ENCODE measurements at places on chromosomes 1 and 21.

DNA sequence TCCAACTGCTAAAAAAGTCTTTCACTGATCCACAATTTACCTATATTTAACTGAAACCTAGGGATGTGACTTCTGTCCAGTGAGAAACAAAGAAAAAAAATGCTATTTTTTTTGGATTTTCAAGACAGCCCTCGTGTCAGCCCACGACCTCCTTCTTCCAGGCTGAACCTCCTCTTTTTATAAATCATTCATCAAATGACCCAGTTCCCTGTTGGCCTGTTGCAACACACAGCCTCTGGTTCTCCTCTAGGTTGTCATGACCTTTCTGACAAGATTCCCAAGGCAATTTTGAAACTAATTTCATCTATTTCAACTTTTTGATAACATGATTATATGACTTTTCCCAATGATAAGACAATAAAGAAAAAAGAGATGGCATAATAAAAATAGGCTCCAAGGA is 74.6 kb downstream of the PGBD5 start:
- no peak for DNase-seq

DNA sequence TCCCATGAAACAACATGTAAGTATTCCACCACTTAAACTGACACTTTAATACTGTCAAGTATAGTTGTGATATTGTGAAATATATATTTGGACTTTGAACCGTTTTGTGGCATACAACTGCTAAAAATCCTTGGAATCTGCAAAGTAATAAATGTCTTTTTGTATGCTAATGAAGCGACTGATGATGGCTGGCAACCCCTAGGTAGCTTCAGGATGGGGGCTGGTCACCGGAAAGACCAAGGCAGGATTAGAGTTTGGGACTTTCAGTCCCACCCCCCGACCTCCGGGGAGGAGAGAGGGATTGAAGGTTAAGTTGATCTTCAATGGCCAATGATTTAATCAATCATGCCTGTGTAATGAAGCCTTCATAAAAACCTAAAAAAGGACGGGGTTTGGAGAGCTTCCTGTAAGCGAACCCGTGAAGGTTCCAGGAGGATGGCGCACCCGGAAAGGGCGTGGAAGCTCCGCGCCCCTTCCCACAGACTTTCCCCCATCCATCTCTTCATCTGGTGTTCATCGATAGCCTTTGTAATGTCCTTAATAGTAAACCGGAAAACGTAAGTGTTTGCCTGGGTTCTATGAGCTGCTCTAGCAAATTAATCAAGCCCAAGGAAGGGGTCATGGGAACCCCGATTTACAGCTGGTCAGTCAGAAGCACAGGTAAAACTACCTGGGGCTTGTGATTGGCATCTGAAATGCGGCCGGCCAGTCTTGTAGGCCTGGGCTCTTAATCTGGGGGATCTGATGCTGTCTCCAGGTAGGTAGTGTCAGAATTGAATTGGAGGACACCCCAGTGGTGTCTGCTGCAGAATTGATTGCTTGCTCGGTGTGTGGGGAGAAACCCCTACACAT is 1.8 kb upstream of the ZNF281 start:
- no peak for DNase-seq

DNA sequence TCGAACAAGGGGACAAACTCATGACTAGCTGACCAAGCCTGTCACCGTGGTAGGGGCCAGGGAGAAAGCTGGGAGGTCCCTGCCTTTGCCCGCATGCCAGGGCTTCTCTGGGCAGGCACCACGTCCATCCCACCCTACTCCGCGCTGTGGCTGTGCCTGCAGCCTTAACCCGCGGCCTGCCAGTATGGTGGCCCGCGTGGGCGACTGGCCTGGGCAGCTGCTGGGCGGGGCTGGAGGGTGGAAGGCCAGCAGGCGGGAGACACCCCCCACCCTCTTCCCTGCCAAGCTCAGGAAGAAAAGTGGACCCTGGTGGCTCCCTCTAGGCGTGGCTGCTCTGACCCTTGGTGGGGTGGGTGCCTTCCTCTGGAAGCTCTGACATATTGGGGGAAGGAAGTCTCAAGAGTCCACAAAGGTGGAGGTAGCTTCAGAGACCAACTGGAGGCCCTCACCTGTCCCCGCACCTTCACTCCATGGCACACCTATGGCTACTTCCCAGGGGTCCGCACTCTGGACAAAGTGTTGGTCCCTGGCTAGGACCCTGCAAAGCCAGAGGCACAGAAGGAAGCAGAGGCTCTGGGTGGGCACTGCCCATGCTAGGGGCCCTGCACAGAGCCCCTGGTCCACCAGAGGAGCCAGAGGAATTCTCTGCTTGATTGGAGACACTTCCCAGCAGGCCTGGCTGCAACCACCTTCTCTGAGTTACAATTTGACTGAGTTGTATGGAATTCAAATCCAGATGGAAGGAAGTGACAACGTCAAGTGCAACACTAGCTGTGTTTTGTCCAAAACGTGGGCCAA is 3.3 kb upstream of the SKI start:
- DNase-seq, result no peak

- DNase-seq, result no peak
Measured at GRCh38 chr1:200354243-200354642, 55.6 kb downstream of the ZNF281 start.

DNA sequence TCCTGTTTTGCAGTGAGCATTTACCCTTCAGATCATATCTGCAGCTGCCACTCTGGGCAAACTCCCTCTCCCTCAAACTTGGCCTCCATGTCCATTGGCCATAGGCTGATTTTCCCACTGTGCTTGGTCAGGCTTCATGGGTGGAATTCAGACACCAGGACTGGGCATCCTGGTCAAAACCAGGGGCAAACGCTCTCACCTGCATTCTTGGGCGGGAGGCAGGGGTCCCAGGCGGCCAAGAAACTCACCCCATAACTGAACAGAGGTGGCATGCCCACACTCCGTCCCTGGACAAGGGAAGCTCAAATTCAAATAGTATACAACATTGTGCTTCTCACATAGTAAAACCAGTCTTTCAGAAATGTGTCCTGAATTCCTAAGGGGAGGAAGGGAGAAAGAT is 81.1 kb upstream of the ZNF648 start:
- DNase-seq, result no peak

DNA sequence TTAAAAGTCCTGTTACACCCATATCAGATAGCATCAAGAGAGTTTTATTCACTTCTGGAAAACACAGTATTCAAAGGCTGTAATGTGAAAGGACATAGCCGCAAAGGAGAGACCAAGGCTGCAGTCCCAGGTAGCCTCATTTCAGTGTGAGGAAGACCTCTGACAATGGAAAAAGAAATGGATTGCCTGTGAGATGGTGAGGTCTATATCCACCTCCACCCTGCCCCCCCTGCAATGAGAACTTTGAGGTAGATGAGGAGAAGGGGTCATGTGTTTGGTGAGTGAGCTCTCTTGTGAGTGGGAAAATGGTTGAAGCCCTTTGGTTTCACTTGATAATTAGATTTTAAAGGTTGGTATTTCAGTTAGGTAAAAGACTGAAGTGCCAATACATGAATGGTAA is 3.5 kb downstream of the MRPS6 start:
- DNase-seq, result no peak

GRCh38 chr1:60141743-60142142 is 68.2 kb upstream of the C1orf87 start:
- DNase-seq, result no peak

Data from germinal center (tissue), 1 donor.